AML-193 (cell line): ENCODE measurements at places on chromosomes 11 and 22.

DNA sequence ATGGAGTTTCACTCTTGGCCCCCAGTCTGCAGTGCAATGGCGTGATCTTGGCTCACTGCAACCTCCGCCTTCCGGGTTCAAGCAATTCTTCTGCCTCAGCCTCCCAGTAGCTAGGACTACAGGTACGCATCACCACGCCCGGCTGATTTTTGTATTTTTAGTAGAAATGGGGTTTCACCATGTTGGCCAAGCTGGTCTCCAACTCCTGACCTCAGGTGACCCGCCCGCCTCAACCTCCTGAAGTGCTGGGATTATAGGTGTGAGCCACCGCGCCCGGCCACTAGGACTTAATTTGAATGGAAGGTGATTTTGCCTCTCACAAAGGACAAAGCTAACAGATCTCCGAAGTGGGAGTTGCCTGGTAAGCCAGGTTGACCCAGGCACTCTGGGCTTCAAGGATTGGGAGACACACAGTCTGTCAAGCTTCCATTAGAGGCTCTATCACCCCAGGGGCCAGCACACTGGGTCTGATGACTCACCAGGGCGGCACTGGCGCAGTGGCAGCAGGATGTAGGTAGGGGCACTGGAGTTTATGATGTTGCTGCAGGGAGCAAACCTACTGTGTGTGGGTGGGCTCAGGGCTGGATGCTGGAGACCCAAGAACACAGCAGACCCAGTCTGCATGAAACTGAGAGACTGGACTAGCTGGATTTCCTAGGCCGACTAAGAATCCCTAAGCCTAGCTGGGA, 17.8 kb upstream of the KCTD14 start:
- no peak for DNase-seq

- DNase-seq: no peak
These were observed 22.9 kb upstream of the ARHGAP8 start for GRCh38 chr22:44729391-44730021.

DNA sequence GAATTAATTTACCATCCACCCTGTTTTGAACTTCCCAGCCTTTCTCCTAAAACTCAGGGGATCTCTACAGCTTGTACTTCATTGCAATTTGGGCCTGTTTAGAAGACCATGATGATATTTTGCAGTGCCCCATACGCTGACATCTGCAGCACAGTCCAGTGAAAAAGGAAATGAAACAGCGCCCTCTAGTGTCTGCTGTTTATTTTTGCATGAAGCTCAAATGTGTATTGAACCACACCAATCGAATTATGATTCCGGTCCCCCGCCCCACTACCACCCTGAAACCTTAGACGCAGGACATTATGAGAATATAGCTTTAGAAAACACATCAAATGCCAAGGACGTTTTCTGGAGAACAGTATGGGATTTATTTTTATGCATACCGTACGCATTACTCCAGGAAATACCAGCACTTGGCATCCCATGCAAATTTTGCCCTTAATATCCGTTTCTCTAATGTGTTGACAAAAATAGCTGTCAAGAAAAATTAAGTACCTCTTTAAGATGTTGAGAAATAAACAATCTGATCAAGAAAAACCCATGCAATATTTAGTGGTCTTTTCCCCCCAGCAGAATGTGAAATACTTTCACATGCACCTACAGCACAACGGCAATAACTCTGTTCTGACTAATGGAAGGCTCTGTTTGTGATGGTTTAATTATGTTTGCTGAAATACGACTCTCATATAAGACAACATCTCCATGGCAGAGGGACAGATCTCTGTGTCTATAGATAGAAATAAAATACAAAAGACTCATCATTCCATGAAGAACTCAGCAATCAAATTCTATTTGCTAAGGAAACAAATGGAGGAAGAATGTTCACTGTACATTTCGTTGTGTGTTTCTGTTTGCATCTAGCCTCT, 93.9 kb downstream of the TECTA start:
- DNase-seq: peak; percentile 12

DNA sequence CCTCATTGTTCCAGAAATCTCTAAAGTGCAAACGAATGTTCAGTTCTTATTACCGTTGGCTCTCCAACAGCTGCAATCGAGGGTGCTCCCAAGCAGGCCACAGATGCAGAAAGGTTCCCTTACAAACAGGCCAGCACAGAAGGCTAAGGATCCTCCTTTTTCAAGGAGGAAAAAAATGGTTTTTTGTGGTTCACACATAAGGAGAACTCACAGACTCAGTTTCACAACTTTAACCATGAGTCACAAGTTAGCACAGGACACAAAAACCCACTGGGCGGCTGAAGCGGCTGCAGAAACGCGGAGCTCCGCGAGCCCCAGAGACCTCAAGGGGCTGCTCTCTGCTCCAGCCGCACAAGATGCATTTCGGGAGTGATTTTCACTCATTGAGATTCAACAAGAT, 98.2 kb upstream of the PRR5 start:
- DNase-seq: peak; percentile 87

DNA sequence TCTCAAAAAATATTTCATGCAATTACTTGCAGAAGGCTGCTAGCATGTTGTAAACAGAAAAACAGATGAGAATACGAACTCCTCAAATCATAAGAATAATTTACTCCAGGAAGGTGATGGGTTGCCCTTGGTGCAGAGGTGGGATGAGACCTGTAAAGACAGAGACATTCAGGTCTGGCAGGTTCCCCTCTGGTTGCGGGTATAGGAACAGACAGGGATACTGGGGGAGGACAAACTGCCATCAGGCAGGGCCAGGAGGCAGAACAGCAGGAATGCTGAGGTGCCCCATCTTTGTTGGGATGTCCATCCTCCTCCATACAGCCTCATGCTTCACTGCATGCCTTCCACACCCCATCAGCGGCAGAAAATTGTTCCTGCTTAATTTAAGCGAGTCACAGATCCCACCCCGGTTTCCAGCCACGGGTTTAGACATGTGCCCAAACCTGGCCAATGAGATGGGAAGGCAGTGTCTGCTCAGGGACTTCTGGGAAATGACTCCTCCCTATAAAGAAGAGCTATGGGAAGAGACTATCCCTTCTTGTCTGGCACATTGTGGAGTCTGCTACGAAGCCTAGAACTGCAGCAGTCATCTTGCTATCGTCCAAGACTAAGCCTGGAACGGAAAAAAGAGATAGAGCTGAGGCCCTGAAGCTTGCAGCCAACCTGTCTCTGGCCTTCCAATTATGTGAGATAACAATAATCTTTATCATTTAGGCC, 23.1 kb upstream of the IRAG1 start:
- no peak for DNase-seq

- no peak for DNase-seq
These were observed 114.2 kb upstream of the IGLL5 start for GRCh38 chr22:22773427-22773826.

DNA sequence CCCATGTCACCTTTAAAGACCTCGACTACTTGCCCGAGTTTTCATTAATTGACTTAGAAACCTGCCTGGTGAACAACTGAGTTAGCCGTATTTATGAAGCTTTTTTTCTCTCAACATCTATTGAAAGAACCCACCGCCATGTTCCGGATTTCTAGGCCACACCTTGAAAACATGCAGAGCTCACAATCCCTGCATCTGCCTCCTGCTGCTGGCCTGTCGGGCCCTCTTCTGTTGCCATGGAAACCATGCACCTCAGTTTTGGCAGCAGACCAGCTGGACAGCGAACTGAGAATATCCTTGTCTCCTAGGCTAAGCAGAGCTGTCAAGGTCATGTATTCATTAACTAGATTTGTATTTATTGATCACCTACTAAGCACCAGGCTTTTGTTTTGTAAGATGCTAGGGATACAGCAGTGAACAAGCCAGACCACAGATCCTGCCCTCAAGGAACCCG, 4.3 kb upstream of the PATZ1 start:
- DNase-seq: no peak

DNA sequence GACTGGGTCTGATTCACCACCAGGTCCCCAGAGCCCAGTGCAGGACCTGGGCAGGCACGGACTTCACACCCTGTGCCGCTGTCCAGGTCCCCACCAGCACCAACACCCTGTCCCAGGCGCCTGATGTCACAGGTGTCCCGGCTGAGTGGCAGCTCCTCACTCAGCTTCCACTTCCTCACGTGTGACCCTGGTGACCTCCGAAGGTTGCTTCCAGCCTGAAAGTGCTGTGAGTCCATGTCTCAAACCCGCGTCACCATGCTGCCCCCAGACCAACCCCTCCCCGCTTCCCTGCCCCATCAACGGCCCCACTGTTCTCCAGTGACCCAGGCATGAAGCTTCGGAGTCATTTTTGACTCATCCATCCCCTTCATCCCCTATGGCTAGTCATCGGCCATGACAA, 25.7 kb upstream of the PICK1 start:
- DNase-seq: no peak

DNA sequence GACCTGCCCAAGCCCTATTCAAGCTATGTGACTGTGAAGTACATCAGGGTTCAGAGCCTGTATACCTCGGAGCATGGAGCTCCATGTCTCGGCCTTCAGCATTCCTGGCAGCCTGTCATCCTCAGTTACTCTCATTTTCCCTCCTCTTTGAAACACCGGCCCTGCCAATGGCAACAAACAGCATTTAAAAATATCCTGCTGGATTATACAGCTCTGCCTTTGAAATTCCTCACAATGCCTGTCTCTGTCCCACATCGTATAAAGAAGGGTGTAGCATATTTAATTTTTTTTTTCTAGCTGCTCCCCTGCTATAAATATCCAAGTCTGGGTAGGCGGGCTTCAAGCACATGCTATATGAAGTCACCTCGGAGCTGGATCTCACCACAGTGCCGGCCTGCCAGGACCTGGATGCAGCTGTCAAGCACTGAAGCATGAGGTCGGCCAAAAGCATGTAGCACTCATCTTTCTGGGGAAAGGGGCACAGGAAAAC, 11.8 kb downstream of the ABTB2 start:
- no peak for DNase-seq

- no peak for DNase-seq
These were observed 6.5 kb downstream of the APOL2 start for GRCh38 chr22:36232715-36233401.

DNA sequence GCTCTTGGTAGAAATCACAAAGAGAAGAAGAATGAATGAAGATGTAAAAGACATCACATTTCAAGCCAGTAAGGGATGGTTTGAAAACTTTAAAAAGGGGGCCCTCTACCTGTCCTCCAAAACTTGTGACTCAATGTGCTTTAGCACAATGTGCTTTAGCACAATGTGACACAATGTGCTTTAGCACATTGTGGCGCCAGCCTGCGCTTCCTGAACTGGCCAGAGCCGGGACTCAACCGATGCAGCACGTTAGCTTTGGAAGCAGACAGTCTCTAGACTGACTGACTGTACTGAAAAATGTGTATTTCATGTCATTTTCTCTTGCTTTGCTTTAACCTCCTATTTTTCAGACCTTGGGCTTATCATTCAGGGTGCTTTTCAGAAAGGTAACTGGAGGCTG, 63.5 kb downstream of the FAM83F start:
- DNase-seq: no peak

DNA sequence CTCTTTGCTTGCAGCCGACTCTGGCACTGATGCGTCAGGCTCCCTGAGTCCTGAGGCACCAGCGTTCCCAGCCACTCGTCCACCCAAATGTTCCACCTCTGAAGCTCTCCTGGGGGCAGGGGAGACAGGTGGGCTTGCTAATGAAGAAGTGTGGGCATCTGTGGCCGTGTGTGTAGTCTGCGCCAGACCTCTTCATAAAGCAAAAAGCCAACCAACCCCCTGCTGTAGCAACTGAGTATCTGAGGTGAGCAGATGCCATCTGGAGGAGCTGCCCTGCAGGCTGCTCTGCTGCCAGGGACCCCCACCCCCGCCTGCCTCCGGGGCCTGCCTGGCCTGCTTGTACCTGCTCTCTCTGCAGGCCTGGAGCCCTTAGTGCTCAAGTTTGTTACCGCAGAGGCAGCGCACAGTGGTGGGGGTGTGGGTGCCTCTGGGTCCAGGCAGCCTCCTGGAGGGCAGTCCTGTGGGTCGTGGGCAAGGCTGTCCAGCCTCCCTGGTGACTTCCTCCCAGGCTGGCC, 272.5 kb downstream of the TBC1D22A start:
- DNase-seq: no peak

DNA sequence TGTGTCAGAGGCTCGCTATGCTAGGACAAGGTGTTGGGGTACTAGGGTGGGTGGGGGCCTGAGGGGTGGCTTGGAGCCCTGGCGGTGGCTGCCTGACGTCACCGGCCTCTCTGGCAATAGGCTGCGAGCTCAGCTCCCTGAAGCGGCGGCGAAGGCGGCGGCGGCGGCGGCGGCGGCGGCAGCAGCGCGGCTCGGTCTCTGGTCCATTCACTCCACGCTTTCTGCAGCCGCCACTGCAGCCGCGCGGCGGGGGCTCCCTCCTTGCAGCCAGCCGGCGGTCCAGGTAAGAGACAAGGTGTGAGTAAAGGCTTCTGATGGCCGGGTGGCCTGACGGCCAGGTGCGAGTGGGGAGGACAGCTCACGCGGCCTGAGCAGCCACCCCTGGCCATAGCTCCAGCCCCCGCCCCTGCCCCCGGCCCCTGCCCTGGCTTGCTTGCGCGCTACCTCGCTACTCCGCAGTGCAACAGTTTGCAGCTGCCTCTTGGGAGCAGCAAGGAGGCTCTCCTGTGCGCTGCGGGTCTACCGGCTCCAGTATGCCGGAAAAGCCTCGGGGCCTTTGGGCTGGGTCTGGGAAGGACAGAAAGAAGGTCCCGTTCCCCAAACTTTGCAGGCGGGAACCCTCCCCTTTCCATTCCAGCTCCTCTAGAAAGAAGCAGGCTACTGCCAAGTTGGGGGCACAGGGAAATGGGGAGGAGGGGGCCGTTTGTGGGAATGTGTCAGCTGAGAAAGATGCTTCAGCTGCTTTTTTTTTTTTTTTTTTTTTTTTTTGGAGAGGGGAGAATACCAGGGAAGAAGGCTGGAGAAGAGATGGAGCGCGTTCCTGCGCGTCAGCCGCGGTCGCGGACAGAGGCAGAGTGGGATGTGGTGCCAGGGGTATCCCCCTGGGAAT, at the start of gene C11orf87:
Gene C11orf87, plus strand, starts transcription at position 210 of the 889 bp plus-strand sequence. CDS start 1,444 bp downstream, outside the sequence.
- DNase-seq: no peak

- DNase-seq: no peak
These were observed 38.4 kb downstream of the DRD2 start for GRCh38 chr11:113436672-113437252.

- no peak for DNase-seq
These were observed 11.9 kb downstream of the PLAAT2 start for GRCh38 chr11:63551091-63551888.

DNA sequence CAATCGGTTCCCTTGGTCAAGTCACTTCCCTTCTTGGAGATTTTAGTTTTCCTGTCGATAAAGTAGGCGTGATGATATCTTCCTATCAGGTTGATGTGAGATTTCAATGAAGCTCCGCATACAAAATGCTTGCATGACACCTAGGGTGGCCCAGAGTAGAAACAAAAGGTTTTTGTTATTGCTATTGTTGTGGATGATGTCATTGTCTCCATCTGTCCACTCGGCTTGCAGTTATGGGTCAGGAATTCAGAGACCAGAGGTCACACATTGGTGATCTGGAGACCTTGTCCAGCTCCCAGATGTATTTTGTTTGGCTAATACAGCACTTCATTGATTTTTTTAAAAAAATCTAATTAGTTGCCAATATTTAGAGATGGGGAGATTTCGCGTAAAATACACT, 382.1 kb downstream of the MN1 start:
- DNase-seq: no peak

GRCh38 chr22:27835446-27835845, 33.9 kb upstream of the MN1 start:
- no peak for DNase-seq

- DNase-seq: no peak
These were observed 1599.2 kb upstream of the TENM4 start for GRCh38 chr11:81039916-81040524.

- DNase-seq: no peak
These were observed 1.2 kb upstream of the C11orf16 start for GRCh38 chr11:8933931-8934330.
